ENCODE measurements at places on chromosomes 6 and 20.

- no peak for DNase-seq
Measured at GRCh38 chr6:23036406-23036983, 467.1 kb downstream of the HDGFL1 start.

DNA sequence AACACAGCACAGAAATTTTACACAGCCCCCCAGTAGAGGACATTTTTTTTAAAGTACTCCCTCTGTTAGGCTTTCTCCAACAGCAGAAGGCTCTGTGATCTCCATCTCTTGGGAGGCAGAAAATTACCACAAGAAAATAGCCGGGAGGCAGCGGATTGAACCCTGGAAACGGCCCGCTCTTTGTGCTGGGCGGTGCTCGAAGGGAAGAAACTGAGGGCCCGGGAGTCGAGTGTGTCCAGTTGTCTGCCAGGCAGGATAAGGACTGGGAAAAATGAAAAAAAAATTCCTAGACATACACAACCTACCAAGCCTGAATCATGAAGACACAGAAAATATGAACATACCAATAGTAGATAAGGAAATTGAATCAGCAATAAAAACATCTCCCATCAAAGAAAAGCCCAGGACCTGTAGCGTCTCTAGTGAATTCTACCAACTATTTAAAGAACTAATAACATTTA lies 31.5 kb downstream of the POM121L2 start:
- no peak for DNase-seq

DNA sequence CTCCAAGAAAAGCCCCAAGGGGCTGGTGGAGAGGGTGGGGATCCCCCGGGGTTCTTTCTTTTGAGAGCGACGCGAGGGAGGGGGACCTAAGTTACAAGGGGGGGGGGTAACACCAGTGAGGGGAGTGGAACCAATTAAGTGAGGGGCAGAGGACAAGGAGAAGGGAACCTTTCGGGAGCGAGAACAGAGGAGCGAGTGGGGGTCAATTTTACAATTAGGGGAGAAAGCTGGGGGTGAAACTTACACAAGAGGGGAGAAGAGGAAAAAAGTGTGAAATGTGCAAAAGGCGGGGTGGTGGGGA lies 548 bp downstream of the SALL4 start:
- no peak for DNase-seq

GRCh38 chr6:165404697-165405096 lies 95.3 kb upstream of the C6orf118 start:
- DNase-seq = no peak

- DNase-seq = no peak
Measured at GRCh38 chr20:40636486-40636885, 52.5 kb downstream of the MAFB start.

- DNase-seq = no peak
Measured at GRCh38 chr6:137105375-137105774, 60.6 kb upstream of the IL20RA start.
